CD4-positive, alpha-beta T cell (primary cell): ENCODE measurements at places on chromosomes 1 and 21.

- no peak for DNase-seq
Measured at GRCh38 chr1:234969011-234969441, 159.6 kb downstream of the TOMM20 start.

DNA sequence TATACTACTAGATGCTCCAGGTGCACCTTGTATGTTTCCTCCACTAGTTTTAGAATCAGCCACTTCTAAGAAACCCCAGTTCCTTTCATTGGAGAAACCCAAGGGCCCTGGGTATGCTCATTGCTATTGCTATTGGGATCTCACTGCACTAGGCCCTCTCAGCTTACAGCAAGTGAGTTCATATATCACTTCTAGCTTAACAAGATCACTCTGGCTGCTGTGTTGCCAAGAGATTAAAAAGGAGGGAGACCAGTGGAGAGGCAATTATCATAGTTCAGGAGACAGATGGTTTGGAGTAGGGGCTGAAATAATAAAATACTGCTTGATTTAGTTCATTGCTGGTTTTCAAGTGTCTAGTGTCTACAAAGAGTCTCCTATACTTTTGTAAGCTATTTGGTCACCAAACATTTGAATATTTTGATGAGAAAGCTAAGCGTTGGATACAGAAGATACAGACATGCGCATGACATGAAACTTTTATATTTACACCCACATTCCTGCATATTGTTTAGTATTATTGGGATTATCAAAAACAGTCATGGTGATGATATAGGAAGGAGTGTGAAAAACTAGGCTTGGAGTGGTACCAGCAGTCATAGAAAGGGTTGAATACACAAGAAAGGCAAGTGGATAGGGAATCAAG is 671.9 kb downstream of the ADGRL2 start:
- DNase-seq = no peak

- no peak for DNase-seq
Measured at GRCh38 chr1:6218375-6219164, 12.7 kb downstream of the RNF207 start.

- no peak for DNase-seq
Measured at GRCh38 chr1:56029319-56030003, 549.9 kb downstream of the PLPP3 start.

GRCh38 chr1:29529677-29530278 is 293.5 kb downstream of the PTPRU start:
- no peak for DNase-seq

DNA sequence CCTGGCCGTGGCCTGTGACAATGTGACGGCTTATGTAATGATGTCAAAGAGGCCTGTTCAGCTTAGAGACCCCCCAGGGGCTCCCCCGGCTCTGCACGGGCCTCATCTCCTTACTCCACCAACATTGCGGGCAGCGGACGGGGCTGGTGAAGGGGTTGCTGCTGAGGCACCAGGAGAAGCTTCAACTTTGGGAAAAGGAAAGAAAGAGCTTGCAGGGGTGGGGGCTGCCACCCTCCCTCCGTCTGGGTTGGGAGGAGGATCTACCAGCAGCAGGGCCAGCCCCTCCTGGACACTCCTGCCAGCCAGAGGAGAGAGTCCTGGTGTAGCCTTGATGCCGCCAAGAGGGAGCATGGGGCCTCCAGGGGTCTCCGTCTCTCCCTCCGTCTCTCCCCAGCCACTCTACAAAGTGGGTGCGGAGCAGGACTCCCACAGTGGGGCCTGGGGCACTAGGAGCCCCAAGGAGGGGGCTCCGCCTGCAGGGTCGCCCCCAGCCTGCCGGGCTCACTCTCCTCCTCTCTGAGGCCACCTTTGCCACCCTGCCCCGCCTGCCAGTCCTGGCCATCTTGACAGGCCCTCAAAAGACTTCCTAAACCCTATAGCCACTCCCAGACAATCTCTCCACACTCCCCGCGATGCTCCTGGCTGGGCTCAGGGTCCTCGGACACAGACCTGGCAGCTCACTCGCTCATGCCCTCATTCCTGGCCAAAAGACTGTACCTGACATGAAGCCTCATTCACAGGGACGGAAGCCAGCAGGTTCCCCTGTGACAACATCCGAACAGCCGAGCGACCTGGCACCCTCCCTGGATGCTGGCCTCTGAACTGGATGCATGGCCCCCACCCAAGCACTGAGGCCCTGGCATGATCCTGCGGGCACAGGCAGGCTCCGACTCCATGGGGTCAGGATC is 130.4 kb upstream of the ARHGEF16 start:
- DNase-seq = no peak

- no peak for DNase-seq
Measured at GRCh38 chr1:29713857-29714256, 477.5 kb downstream of the PTPRU start.

DNA sequence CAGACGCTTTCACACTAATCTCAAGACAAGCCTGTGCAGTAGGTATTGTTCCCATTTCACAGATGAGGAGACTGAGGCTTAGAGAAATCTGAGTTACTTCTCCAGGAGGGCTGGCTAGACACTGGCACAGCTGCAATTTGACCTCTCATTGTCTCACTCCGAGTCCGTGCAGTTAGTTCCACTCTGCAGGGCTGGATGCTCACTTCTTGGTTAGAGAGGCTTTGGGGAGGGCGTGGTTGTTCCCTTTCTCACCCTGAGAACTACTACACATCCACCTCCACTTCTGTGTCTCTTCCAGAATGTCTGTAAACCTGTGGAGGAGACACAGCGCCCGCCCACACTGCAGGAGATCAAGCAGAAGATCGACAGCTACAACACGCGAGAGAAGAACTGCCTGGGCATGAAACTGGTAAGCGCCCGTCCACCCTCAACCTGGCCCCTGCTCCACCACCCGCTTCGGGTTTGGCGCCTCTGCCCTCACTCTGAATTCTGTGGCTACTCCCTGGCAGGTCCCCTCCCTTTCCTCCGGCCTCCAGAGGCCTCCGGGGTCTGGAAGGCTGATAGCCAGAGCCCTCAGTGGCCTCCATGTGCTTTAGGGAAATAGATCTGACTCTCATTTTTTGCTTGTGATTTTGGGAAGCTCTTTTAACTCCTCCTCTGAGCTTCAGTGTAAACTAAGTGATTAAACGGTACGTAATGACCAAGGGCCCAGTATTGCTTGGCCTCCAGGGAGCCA is 29.1 kb downstream of the EIF2D start:
- no peak for DNase-seq

DNA sequence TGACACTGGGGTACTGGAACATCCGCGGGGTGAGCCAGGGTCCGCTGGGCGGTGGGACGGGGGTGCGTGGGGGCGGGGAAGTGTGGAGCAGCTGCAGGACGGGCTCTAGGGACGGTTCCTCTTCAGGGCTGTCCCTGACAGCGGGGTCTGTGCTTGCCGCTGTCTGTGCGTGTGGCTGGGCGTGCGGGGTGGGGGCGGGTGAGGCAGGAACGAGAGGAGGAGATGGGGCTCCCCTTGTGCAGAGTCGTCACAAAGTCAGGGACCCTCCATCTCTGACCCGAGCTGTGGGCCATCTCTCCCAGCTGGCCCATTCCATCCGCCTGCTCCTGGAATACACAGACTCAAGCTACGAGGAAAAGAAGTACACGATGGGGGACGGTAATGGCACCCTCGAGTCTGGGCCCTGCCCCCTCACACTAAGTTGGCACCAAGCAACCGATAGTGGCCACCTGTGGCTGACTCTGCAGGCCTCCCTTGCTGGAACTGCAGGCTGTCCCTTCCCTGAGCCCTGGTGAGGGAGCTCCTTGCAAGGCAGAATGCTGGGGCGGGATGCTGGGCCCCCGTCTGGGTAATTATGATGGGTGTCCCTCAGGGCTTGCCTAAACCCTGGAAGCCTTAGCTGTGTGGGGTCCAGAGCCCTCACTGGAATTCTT is 392 bp downstream of the GSTM2 start:
- no peak for DNase-seq

DNA sequence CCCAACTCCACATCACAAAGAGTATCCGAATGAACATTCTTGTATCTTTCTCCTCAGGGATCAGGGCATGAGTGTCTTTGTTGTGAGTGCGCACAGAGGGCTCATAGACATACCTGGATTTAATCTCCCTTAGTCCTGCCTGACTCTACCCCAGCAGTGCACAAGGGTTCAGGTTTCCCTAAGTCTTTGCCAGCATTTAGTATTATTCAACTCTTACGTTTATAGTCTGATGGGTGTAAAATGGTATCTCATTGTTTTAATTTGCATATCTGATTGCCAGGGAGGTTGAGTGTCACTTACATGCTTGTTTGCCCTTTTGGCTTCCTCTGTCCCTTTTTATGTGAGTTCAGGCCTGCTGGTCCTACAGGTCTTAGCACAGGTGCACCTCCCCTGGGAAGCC is 49.5 kb downstream of the FOXD2 start:
- no peak for DNase-seq

GRCh38 chr1:214260561-214261205 is 20.3 kb upstream of the SMYD2 start:
- no peak for DNase-seq

DNA sequence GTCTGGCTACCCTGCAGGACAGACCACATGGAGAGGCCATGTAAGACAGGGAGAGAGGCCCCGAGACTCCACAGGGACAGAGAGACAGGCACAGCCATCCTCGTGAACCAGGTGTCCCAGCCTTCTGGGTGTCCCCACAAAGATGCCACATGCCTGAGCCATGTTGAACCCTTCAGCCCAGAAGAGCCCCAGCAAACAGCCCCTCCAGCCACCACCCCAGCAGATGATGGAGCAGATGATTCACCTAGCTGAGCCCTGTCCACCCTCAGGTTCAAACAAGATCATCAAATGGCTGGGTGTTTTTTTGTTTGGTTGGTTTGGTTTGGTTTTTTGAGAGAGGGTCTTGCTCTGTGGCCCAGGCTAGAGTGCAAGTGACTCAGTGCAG is 78.7 kb downstream of the DHRS3 start:
- DNase-seq = no peak

- DNase-seq = no peak
Measured at GRCh38 chr1:187513190-187513589, 684.4 kb downstream of the PLA2G4A start.

- DNase-seq = no peak
Measured at GRCh38 chr1:204197068-204197467, 777 bp upstream of the KISS1 start.

DNA sequence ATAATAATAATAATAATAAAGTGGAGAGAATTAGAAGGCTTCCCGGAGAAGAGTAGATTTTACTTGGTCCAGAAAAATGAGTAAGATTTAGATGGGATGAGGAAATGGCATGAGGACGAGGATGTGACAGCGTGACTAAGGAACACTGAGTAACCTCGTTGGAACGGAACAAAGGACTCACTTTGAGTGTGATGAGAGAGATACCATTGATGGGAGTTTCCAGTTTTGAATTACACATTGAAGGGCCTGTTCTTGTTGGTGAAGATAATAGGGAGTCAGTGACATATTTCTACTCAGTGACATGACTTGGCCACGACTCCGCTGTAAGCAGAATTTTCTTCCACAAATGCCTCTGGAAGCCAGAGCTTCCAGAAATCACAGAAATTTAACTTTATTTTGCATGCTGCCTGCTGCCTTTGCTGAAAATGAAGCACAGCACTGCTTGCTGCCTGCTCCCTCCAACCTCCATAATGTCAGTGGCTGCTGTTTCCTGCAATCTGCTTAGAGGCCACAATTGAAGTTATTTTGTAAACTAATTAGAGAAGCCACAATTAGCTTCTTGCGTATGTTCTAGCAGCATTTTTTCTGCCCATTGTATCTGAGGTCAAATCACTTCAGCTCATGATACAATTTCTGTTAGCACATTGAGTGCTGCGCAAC is 33.7 kb upstream of the FBXO28 start:
- no peak for DNase-seq

GRCh38 chr1:226095286-226095685 is 32.8 kb downstream of the H3-3A start:
- DNase-seq = no peak

GRCh38 chr1:244165021-244165420 is 113.9 kb downstream of the ZBTB18 start:
- no peak for DNase-seq

- DNase-seq = no peak
Measured at GRCh38 chr1:53947172-53947907, 1.2 kb downstream of the LRRC42 start.

DNA sequence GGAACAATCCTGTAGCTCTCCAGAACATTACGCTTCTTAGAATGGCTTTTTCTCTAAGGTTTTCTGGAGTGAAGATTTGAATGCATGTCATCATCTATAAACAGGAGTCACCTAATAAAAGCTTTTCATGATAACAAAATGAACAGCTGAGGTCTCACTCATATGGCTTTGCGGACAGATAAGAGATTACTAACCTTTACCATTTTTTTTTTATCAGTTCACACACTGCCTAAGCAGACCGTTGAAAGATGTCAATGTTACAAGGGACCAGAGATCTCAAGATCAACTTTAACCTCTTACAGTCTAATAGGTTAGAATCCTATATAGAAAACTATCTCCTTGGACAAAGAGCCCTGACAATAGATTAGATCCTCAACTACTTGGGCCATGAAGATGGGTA is 41.4 kb downstream of the SCMH1 start:
- no peak for DNase-seq

GRCh38 chr1:95007687-95008086 is 65.1 kb downstream of the ALG14 start:
- DNase-seq = no peak

DNA sequence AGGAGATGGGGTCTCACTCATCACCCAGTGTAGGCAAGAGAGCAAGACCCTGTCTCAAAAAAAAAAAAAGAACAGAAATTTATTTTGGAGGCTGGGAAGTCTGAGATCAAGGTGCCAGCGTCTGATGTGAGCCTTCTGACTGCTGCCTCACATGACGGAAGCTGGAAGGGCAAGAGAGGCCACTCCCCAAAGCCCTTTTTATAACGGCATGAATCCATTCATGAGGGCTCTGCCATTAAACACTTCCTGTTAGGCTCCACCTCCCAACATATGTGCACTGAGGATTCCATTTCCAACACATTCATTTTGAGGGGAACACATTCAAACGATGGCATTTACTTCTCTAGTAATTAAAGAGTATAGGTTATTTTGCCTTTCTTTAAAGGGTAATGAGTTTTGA is 50.9 kb upstream of the C1orf198 start:
- DNase-seq = no peak

- no peak for DNase-seq
Measured at GRCh38 chr1:167913895-167914496, at the start of gene ADCY10. TSS of gene ADCY10 (minus strand) at chr1:167914134. CDS start at chr1:167905140, 8,994 bp downstream.

GRCh38 chr1:2204415-2205190 is 10.0 kb upstream of the FAAP20 start:
- no peak for DNase-seq

GRCh38 chr21:18970941-18971340 is 567.4 kb upstream of the TMPRSS15 start:
- no peak for DNase-seq

DNA sequence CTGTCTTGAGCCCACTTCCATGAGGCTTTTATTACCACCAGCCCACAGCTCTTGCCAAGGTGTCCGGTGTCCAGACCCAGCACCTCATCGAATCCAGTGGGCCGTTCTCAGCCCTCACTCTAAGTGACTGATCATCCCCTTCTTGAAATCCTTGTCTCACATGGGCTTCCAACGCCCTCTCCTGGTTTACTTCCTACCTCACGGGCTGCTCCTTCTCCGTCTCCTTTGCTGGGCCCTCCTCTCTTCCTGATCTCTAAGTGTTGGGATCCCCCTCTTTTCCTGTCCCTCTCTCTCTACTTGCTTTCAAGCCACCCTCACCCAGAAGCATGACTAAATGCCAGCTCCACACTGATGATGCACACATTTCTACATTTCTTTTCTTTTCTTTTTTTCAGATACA is 9.0 kb upstream of the RHBG start:
- no peak for DNase-seq
